ENCODE measurements at places on chromosomes 7 and 10.

- DNase-seq = no peak
These were observed 99.3 kb downstream of the LANCL2 start for GRCh38 chr7:55464422-55464821.

GRCh38 chr7:150856303-150857275, 4.3 kb downstream of the AOC1 start:
- DNase-seq = no peak

- DNase-seq = no peak
These were observed 258.0 kb upstream of the HABP2 start for GRCh38 chr10:113294868-113295267.

- DNase-seq = no peak
These were observed 73.8 kb upstream of the PRLHR start for GRCh38 chr10:118669020-118669791.

GRCh38 chr7:112383671-112384417, 66.4 kb upstream of the IFRD1 start:
- no peak for DNase-seq

GRCh38 chr10:59465088-59465487, 102.7 kb upstream of the FAM13C start:
- no peak for DNase-seq

DNA sequence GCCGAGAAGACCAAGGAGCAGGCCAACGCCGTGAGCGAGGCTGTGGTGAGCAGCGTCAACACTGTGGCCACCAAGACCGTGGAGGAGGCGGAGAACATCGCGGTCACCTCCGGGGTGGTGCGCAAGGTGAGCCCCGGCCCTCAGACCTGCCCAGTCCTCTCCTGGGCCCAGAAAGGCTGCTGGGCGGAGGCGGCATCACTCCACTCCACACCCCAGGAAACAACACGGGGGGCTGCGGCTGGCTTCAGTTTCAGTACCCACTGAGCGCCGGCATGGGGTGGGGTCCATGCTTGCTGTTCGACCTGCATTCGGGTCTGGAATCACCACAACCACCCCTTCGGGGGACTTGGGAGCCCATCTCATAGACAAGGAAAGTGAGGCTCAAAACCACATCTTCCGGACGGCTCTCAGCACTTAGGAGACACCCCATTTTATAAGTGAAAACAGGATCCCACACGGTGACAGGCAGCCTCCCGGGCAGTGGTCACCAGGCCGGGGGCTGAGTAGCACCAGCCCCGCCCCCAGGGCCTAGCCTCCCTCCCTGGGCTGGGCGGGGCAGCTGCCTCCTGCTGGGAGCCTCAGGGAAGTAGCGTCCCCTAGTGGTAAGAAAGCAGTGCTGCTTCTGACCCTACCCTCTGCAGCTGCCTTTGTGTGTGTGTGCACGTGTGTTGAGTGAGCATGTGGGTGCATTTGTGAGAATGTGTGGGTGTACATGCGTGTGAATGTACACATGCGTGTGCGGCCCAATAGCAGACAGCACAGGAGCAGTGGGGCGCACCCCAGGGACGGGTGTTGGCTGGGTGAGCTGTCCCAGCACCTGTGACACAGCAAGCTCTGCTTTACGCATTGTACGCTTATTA, 1.8 kb downstream of the SNCG start:
- no peak for DNase-seq

DNA sequence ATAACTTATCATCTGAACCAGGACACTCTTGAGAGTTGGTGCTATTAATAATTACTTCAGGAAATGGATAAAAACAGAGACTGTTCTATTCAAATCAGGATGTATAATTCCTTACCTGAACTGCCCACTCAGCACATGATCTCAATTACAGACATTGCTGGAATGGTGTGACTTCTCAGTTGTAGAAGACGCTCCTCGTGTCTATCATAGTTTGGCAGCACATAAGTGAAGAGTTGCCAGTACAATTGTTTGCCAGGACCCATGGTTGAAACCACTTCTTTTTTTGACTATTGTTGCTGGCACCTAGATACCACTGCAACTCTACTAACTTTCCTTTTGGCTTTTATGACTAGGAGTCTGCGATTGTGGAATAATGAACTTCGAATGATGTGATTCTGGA, 105.4 kb downstream of the ZNF365 start:
- no peak for DNase-seq

DNA sequence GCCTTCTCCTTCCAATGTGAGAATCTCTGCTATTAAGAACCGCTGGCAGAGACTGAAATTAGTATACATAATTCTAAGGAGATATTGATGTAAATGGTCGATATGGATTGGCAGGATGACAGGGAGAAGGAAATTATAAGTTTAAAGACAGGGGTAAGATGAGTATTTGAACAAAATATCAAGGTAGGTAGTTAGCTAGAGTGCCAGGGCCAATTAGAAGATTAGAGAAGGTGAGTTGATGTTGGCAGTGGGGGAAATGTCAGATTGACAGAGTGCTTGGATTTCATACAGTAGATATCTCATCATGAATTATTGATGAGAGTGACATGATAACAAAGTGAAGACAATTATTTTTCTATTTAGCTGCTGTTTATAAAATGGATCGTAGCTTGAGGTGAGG, 74.1 kb downstream of the BTRC start:
- DNase-seq = no peak

DNA sequence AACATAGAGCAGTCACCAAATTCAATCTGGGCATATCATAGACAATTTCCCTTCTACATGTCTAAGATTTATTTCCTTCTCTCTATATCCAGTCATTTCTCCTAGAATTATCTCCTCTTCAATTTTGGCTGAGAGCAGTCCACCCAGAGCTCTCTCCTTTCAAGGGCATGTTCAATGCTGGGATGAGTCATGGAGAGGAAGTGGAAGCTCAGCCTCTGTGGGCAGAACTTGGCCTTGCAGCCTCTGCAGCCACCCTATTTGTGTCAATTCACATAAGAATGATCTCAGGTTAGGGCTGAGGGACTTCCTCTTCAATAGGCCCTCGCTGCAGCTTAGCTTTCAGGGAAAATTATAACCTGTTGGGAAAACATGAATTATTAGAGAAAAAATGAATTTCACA, 560.8 kb downstream of the POM121L12 start:
- no peak for DNase-seq

DNA sequence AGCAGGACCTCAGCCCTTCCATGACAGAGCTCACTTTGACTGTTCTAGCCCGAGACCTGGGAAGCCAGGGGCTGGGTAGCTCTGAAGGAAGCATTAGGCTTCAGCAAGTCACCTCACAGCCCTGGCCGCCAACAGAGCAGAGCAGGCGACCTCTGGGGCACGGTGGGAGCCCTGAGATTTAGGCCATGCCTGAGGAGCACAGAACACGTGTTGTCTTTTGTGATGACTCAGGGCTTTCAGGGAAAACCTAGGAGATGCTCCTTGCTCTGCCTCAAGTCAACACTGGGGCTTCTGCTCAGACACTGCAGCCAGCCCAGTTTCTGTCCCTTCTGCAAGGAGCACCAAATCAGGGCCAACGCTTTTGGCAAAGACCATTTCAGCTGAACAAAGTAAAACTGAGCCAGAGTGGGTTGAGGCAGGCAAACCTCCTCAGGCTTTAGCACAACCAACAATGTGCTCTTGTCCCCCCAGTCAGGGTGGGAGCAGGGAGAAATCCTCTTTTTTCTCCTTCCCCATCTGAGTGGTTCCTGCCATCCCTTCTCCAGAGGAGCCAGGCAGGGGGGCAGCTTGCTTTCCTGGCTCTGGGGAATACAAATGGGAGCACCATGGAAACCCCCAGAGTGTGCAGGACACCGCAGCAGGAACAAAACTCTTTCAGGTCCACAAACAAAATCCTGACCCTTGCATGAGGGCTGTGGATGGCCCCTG, 14.4 kb downstream of the CAMK2G start:
- DNase-seq = no peak

DNA sequence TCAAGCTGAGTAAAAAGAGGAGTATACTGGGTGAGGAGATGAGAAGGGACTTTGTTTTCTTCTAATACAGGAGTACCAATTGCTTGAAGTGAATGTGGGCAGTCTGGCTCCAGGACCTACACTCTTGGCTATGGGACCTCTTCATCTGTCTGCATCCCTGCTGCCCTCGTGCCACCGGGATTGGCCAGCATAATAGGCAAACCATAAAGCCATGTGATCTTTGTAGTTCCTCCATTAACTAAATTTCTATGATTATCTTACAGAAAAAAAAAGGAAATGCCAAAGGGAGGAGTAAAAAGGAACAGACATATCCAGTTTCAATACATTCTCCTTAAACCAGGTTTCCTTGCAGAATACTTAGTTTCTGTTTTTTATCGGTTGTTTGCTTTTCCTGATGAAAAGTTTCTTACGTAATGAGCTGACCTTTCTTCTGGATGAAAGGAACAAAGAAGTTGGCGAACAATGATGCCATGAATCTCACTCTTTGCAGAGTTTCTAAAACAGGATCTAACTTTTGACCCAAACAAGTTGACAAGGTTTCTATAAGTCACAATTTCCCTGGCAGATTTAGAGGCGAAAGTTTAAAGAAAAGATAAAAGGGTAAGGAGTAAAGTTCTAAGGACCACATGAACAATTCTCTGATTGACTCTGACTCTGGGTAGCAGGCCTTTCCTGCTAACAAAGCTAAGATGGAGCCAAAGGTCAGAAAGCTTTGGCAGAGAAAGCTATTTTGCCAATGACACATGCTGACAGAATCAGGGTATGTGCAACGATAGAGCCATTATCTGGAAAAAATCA, 54.1 kb downstream of the LAMB1 start:
- DNase-seq = no peak

DNA sequence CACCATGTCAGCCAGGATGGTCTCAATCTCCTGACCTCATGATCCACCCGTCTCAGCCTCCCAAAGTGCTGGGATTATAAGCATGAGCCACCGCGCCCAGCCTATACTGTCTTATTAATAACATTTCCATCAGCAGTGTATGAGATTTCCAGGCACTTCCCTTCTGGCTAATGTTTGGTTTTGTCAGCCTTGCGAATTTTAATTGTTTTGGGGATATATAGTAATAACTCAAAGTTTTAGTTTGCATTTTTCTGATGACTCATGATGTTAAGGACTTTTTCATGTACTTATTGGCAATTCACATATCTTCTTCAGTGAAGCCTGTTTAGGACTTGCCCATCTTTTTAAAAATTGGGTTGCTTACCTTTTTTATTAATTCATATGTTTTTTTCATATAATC, 76.0 kb downstream of the TMEM270 start:
- DNase-seq = no peak

DNA sequence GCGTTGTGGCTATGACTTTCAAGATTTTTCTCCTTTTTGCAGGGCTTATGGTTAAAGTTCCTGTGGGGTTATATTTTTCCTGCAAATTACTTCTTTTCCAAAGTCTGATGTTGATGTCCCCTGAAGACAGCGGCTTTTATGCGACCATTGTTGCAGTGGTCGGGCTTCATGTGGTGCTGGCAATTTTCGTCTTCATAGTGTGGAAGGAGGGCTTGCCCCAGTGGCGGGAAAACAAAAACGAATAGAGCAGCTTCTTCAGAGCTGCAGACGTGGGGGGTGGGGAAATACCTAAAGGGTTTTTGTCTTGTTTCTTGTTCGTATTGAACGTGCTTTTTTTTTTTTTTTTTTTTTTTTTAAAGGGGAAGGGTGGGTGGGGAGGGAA, 53.8 kb downstream of the MCMBP start:
- no peak for DNase-seq

DNA sequence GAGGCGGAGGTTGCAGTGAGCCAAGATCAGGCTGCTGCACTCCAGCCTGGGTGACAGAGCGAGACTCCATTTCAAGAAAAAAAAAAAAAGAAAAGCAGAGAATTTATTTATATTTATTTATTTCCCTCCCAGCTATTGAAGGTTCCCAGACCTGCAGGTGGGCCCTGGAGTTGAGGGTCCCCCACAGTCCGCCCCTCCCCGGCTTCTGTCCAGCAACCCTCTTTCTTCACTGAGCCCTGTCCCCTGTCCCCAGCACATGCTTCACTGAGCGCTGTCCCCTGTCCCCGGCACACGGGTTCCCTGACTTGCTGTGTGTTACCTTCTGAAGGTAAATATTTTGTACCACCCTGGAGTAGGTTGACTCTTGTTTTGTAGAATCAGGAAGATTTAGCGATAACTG, 301.7 kb upstream of the PITRM1 start:
- DNase-seq = no peak

DNA sequence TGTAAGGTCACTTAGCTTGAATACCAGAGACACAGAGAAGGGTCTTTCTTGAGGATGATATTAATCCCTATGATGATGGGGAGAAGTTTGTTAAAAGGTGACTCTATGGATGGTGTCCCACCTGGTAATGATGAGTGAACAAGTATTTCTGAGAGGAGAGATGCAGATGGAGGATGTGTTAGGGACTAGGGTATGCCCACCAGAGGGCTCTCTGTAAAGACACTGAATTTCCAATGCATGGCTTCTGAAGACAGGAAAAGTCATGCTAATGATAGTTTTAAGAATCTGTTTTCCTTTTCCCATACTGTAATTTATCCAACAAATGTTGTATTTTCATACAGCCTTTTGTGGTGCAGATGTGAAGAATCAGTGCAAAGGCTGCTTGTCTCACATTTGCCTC, 1250.9 kb upstream of the CELF2 start:
- DNase-seq = no peak

- DNase-seq = no peak
These were observed 192.6 kb downstream of the TNS3 start for GRCh38 chr7:47389171-47389922.

GRCh38 chr10:74502963-74503608, 323.3 kb upstream of the KAT6B start:
- no peak for DNase-seq

GRCh38 chr10:24929904-24930303, 22.5 kb downstream of the PRTFDC1 start:
- no peak for DNase-seq

GRCh38 chr7:2201686-2202360, 30.9 kb downstream of the MAD1L1 start:
- no peak for DNase-seq

GRCh38 chr7:130560972-130561371, 69.1 kb downstream of the MEST start:
- no peak for DNase-seq

- DNase-seq = no peak
These were observed 5.9 kb upstream of the GPAM start for GRCh38 chr10:112189465-112189864.

DNA sequence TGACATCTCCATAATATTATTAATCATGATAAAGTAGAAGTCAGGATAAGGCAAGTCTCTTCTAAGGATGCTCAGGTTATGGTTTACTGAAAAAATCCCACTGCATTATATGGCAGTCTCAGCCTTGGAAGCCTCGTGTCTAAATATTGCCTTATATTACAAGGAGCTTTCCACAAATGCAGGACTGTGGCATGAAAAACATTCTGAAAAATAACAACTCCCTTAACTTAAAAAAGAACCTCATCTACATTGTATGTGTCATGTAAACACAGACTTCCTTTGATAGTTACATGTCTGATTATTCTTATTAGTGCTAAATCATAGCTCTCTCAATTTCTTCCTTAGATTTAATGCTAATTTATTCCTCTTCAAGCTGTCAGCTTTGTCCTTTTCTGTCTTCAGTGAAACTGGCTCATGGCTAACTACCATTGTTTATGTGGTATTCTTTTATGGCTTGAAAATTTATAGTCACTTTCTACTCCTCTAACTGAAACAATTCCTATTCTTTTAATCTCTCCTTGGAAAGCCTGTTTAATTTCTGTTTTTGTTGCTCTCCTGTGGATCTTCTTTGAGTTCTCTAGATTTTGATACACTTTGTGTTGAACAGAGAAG, 156.1 kb downstream of the KIF20B start:
- DNase-seq = no peak
